Type B pancreatic cell (in vitro differentiated cells): ENCODE measurements at places on chromosomes 4 and X. TPM values are rescaled to one million over a fixed set of nuclear protein-coding genes. Genes with fewer than 3 reads are reported as not detected.
A peak's percentile ranks its signal among the peaks of the same experiment; 100 is the strongest.

Gene EGF
- 25.5 and 65.1 TPM in 2 replicates for total RNA-seq

- no peak for DNase-seq
Measured at GRCh38 chrX:74514384-74514783, 93.1 kb downstream of the SLC16A2 start.

GRCh38 chr4:127601029-127601428 is 31.7 kb upstream of the INTU start:
- DNase-seq, result no peak

- DNase-seq, result no peak
Measured at GRCh38 chr4:139800082-139800481, 134.5 kb downstream of the MGST2 start.

DNA sequence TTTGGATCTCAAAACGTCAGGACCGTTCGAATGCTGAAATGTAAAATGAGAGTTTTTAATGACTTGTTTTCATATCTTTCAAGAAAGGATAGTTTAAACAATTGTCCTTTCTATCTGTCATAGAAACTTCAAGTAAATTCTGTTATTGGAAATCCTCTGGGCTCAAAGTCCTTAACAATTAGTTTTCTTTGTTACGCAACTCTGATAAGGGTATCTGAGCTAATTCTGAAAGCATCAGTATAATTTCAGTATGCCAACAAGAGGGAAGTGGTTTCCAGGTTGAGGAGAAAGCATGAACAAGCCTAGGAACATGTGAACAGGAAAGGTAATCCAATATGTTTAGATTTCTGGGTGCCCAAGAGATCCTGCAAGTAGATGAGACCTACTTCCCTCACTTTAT is 22.0 kb downstream of the ADH7 start:
- no peak for DNase-seq

Gene GPRASP3
- 3.8 and 9.1 TPM in 2 replicates for total RNA-seq

Gene GEMIN8
- total RNA-seq, result 18.7 and 19.8 TPM in 2 replicates

DNA sequence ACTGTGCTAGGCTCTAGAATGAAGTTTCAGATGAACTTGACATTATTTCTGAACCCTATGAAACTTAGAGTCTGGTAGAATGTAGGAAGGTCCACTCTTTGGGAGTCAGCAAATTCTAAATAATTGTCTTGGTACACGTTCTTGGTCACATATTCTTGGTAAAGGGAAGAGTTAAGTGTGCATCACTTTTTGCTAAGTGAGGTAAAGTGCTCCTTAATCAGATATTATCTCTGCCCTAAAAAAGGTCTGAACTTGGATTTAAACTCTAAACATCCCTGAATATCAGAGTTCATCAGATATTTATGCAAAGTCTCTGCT is 7.2 kb downstream of the OCIAD2 start:
- DNase-seq, result no peak

- DNase-seq, result no peak
Measured at GRCh38 chr4:33477715-33478114, 2757.5 kb downstream of the PCDH7 start.

DNA sequence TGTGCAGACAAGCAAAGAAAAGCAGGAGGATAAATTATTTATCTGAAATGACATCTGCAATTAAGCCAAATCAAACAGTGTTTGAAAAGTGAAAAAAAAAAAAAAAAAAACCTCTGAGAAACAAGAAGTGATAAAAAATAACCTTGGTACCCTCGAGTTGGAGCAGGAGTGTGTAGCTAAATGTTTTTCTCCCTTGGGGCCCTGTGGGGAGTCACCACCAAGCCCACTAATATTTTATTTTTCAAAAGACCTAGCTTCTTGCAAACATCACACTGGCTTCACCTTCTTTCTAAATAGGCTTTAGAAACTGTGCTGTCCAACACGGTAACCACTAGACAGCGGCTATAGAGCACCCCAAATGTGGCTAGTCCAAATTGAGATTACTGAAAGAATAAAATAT is 47.7 kb downstream of the SNX25 start:
- DNase-seq, result no peak

- peak; percentile 89 for DNase-seq
Measured at GRCh38 chrX:49073601-49074575, at the start of gene PRAF2. Gene PRAF2 (minus strand): TSS chrX:49074002. CDS start chrX:49073987, 15 bp downstream.

DNA sequence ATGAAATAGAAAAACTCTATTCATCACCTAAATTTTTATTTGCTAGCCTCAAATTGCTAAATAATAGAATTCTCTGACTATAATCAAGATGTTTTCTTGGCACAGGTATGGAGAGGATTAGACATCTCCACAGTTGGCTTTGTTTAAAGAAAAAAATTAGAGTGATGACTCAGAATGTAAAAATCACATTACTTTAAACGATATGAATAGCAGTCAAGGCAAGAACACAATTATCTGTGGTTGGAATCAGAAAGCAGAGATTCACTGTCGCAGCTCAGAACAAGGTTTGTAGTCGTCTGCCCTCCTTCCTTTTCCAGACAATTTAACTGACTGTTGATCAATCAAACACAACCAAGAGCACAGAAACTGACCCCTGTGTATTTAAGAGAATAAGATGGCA is 32.2 kb upstream of the CCKAR start:
- DNase-seq, result no peak

Gene TCEAL9
- 43.1 and 64.1 TPM in 2 replicates for total RNA-seq

DNA sequence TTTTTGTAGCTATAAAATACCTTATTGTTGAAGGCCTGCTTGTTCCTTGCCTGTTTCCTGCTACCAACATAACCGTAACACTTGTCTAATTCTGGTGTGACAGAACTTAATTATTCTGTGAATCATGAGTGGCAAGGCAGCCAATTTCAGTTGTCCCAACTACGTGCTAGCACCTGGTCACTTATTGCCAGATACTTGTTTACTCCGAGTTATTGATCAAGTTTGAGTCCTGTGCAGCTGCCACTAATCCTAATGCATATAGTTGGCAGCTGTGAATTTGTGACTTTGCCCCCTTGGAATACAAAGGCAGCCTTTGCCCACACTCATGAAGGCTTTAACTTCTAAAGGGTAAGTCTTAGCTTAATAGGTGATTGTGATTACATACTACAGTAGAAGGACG is 7.8 kb upstream of the RNF128 start:
- DNase-seq, result no peak

GRCh38 chr4:6782147-6782845 is at the start of gene KIAA0232:
Gene KIAA0232 (plus strand): TSS chr4:6782727. CDS start chr4:6824454, 41,727 bp downstream.
- peak; percentile 95 for DNase-seq

Gene CT45A2
- not detected in 2 replicates for total RNA-seq

DNA sequence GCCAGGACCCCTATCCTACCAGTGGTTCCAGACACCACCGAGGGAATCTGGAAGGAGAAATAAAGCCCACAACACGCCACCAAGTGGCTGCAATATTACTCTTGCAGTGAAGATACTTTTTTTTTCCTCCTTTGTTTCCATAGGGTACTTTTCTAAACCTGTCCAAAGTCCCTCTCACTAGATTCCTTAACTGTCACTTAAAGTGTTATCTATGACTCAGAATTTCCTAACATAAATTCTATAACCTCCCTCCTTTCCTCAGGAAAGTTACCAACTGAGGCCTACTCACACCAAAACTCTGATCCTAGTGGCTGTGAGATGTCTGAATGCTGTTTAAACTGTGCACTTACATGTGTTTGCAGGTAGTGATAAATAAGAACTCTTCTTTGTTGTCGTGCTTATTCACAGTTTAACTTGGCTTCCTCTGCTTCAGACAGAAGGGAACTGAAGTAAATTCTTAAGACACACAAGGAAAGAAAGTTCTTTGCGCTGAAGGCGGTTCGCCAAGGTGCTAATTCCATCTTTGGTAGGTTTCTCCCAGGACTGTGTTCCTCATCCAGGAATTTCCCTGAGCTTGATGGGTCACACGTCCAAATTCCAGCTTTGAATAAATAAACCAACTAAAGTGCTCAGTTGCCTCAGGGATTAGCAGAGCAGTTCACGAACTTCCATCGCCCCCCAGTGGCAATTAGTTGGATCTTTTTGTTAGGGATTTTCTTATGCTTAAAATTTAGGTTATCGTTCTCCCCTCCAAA is 10.7 kb upstream of the HCCS start:
- no peak for DNase-seq

GRCh38 chr4:165780735-165781134 is 92.3 kb upstream of the TLL1 start:
- no peak for DNase-seq

Gene RASSF6
- 5.3 and 11.8 TPM in 2 replicates for total RNA-seq

GRCh38 chrX:3377560-3377959 is 31.1 kb upstream of the MXRA5 start:
- DNase-seq, result no peak

DNA sequence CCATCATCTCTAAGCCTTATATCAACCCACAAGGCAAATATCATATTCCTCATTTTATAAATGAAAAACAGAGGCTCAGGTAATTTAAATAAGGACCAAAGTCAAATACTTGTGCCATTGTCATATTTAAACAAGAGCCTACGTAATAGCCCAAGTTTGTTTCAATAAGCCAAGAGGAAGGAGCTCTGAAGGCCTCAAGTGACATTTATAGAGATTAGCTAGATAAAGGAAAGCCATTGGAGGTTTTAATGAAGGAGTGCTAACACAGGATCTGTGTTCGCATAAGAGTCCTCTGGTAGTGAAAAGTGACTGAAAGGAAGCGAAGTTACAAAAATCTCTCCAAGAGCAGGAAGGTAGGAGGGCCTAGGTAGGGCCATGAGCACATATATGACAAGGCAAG is 384.9 kb upstream of the NOCT start:
- DNase-seq, result no peak

DNA sequence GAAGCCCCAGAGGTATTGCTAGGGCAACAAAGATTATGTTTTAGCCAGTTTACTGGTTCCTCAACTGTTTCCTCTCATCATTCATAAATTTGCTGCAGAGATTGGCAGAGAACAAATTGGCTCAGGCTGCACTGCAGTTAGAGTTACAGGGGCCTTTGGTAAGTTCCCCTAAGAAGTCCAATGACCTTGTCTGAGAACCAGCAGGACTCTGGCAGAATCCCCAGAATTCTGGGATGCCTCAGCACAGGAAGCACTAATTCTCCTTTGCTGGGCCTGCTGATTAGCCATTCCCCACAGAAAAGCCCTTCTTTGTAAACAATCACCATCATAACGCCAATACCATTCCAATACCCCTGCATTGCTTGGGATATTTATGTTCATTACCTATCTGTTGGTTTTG is 151.3 kb downstream of the USP46 start:
- no peak for DNase-seq

GRCh38 chr4:83262682-83263081 is 21.9 kb downstream of the COQ2 start:
- no peak for DNase-seq

GRCh38 chr4:156642161-156642560 is 329.4 kb downstream of the PDGFC start:
- no peak for DNase-seq

GRCh38 chrX:129663171-129663570 is 8.4 kb upstream of the APLN start:
- peak; percentile 24 for DNase-seq

- DNase-seq, result no peak
Measured at GRCh38 chr4:44629280-44629866, 22.1 kb downstream of the YIPF7 start.

Gene ZXDA
- total RNA-seq, result 3.5 TPM in 1 of 2 replicates, not detected in the other

- DNase-seq, result no peak
Measured at GRCh38 chr4:155079871-155080270, 128.6 kb upstream of the NPY2R start.

- no peak for DNase-seq
Measured at GRCh38 chr4:112082954-112083586, 62.2 kb upstream of the FAM241A start.

DNA sequence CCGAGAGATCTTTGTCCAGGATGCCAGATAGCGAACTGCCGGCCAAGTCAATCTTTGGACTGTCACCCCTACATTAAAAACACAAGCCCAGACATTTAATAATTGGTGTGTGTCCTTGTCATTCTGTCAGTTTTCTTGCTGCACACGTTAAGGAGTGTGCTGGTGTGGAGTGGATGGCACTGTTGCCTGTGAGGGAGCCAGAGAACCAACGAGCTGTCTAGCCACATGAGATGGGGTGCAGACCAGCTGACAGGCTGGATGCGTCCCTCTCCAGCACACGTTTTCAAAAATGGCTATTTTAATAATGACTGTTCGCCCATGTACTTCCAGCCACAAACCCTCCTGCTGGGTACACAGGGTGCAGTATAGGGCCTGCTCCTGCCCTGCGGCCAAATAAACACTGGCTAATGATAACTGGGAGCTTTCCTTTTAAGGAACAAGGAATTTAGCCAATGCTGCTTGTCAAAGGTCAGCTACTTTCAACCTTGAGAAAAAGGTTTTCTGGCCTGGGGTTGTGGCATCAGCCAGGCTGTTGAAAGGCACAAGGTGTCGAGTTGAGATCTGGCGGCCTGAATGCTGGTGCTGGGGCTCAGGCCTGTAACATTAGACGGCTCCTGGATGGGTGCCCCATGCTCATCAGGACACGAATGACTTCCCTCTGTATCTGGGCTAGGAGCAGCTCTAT is 54.0 kb upstream of the MAP3K15 start:
- no peak for DNase-seq

GRCh38 chr4:156939801-156940200 is 31.8 kb downstream of the PDGFC start:
- no peak for DNase-seq

- DNase-seq, result no peak
Measured at GRCh38 chrX:108025376-108025775, 19.5 kb upstream of the VSIG1 start.

Gene NUP62CL
- 3.0 and 4.2 TPM in 2 replicates for total RNA-seq

Gene TMEM31
- total RNA-seq, result 0.87 TPM in 1 of 2 replicates, not detected in the other

DNA sequence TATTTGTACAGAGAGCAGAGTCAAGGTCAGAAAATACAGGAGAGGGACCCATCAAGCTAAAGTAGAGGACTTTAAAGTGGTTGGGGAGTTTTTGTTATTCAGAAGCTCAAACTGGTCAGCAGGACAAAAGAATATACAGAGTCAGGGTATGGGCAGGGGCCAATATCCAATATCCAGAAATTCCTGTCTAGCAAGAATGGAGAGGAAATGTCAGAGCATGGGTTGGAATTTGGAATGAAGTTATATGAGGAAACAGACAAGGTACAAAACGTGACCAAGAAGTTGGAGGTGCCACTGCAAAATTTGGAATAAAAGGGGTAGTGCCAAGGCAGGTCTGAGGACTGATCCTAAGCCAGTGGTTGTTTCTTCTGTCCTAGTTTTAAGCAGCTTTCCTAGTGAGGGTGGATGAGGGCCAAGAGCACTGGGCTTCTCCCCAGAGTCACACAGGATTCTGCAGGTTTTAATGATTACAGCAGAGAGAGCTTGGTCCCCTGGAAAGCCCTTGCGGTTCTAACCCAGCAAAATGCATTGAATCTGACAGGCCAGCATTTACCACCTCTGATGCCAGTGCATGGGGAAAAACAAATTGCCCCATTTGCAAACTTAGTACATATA is 304.7 kb upstream of the FTHL17 start:
- no peak for DNase-seq
